ENCODE measurements at places on chromosomes 4 and X.

DNA sequence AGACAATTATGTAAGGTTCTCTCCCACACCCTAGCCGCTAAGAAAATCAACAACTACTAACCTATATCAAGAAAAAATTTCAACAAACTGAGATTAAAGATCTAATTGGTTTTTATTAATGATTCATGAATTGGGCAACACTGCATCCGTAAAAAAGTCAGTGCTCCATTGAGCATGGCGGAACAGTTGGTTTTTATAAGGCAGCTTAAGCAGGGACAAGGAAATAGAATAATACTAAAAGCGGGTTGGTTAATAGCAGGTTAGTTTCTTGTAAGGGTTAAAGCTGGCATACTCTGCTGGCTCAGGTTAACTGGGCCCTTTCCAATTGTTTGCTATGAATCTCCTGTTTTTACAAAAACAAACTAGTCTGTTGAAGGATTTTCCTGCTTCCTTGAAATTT, 202.3 kb upstream of the RASGEF1B start:
- DNase-seq, result no peak

DNA sequence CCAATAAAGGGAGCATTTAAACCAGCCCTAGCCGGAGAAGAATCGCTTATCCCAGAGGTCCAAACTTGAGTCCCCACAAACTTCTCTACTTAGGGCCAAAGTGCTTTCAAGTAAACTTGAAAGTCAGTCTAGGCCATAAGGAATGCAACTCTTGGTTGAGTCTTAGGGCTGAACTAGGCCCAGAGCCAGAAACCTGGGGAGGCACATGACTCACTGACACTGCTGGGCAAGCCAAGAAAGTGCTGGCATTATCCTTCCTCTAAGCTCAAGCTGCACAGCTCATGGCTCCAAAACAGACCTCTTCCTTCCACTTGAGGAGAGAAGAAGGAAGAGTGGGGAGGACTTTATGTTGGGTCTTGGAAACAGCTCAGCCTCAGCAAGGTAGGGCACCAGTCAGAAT, 1257.3 kb upstream of the DIAPH2 start:
- DNase-seq, result no peak

- peak; percentile 40 for DNase-seq
Measured at GRCh38 chr4:70705183-70706043, 16.4 kb upstream of the RUFY3 start.

- no peak for DNase-seq
Measured at GRCh38 chr4:15893962-15894361, 44.6 kb downstream of the FGFBP1 start.

DNA sequence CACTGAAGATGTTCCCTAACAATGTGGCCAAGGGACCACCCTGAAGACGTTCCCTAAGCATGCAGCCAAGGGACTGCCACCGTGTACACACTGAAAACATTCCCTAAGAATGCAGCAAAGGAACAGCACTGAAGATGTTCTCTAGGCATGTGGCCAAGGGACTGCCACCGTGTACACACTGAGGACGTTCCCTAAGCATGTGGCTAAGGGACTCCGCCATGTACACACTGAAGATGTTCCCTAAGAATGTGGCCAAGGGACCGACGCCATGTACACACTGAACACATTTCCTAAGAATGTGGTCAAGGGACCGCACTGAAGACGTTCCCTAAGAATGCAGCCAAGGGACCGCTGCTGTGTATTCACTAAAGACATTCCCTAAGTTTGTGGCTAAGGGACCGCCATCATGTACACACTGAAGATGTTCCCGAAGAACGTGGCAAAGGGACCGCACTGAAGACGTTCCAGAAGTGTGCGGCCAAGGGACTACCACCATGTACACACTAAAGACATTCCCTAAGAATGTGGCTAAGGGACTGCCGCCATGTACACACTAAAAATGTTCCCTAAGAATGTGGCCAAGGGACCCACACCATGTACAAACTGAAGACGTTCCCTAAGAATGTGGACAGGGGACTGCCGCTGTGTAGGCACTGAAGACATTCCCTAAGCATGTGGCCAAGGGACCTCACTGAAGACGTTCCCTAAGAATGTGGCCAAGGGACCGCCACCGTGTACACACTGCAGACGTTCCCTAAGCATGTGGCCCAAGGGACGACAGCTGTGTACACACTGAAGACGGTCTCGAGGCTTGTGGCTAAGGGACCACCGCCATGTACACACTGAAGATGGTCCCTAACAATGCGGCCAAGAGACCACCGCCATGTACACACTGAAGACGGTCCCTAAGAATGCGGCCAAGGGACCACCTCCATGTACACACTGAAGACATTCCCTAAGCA, 54.8 kb downstream of the DHRSX start:
- no peak for DNase-seq

- no peak for DNase-seq
Measured at GRCh38 chr4:187183826-187184225, 460.2 kb upstream of the FAT1 start.

- DNase-seq, result no peak
Measured at GRCh38 chr4:122747068-122747467, 14.6 kb downstream of the BBS12 start.

GRCh38 chr4:2261110-2261852, 628 bp downstream of the MXD4 start:
- peak; percentile 23 for DNase-seq

DNA sequence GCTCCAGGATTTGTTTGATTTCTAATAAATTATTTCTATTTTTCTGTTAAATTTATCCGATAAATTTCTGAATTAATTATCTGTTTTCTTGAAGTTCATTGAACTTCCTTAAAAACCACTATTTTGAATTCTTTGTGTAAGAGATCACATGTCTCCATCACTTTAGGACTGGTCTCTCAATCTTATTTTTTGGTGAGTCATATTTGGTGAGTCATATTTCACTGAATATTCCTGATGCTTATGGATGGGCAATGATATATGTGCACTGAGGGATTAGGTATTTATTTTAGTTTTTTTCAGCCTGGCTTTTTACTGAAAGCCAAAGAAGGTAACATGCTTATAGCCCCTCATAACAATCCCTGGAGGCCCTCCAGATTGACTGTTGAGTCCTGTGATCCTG, 48.5 kb upstream of the IL15 start:
- DNase-seq, result no peak

- no peak for DNase-seq
Measured at GRCh38 chrX:1313788-1314187, 22.8 kb upstream of the IL3RA start.

- no peak for DNase-seq
Measured at GRCh38 chr4:108754327-108754726, 8.5 kb downstream of the ETNPPL start.

GRCh38 chr4:76856243-76857073, 41.5 kb downstream of the SOWAHB start:
- DNase-seq, result no peak

GRCh38 chr4:183321516-183321915, 710 bp downstream of the CLDN24 start:
- DNase-seq, result no peak

DNA sequence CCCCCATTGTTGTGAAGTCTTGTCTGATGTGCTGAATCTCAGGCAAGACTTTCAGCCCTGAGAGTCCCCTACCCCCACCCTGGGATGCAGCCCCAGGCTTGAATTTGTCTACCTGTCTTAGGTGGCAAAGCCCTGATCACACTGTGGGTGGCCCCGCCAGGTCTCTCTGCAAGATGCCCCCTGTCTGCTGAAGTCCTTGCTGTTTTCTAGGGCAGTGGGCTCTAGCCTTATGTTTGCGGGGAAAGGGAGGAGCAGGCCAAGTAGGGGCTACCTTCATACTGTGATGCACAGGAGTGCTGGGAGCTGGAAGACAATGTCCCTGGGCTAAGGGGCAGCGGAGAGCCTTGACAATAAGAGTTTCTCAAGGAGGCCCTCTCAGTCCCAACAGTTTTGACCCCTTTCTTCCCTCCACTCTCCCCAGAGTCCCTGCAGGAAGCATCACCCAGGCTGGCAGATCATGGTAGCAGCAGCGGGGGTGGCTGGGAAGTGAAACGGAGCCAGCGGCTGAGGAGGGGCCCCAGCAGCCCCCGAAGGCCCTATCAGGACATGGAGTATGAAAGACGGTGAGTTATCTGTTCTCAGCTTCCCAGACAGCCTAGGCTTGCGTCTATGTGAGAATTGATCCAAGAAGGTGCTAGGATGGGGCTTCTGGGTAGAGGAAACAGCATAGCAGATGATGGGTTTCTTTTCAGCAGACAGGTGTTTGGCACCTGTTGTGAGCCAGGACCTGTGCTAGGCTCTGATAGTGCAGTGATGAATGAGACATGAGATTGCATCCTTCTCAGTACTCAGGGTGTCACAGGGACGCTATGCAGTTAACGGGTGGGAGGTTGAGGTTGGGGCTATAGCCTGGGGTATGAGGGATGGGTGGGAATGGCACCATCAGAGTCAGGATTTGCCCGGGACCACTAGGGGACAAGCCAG, 2.2 kb downstream of the RBM10 start:
- no peak for DNase-seq

GRCh38 chr4:137432446-137433311, 99.6 kb downstream of the PCDH18 start:
- DNase-seq, result no peak

GRCh38 chr4:38663801-38664705, at the start of gene KLF3:
Gene KLF3 (plus strand): TSS chr4:38664199. CDS start chr4:38680626, 16,427 bp downstream.
- peak; percentile 72 for DNase-seq

GRCh38 chr4:4256799-4257198, 8.8 kb upstream of the TMEM128 start:
- DNase-seq, result no peak

- no peak for DNase-seq
Measured at GRCh38 chrX:121032531-121032930, 14.9 kb upstream of the GLUD2 start.

- no peak for DNase-seq
Measured at GRCh38 chr4:17958181-17958580, 63.4 kb downstream of the LCORL start.

GRCh38 chr4:146311238-146311970, 97.1 kb downstream of the REELD1 start:
- no peak for DNase-seq

DNA sequence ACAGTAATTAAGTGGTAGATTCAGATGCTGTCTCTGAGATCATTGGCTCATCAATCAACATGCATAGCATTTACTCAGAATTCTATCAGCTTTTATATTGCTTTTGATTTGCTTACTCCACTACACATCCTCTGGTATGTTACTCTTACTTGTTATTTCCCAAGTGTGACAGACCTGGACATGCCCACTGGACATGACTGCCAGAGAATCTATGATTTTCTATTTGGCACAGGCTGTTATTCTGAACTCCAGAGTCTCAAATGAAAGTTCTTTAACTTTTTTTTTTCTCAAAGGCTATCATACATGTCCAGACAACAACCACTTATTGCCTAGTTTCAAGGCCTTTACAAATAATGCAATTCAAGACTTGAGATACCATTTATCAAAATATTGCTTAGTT, 116.1 kb upstream of the ARHGAP24 start:
- no peak for DNase-seq

DNA sequence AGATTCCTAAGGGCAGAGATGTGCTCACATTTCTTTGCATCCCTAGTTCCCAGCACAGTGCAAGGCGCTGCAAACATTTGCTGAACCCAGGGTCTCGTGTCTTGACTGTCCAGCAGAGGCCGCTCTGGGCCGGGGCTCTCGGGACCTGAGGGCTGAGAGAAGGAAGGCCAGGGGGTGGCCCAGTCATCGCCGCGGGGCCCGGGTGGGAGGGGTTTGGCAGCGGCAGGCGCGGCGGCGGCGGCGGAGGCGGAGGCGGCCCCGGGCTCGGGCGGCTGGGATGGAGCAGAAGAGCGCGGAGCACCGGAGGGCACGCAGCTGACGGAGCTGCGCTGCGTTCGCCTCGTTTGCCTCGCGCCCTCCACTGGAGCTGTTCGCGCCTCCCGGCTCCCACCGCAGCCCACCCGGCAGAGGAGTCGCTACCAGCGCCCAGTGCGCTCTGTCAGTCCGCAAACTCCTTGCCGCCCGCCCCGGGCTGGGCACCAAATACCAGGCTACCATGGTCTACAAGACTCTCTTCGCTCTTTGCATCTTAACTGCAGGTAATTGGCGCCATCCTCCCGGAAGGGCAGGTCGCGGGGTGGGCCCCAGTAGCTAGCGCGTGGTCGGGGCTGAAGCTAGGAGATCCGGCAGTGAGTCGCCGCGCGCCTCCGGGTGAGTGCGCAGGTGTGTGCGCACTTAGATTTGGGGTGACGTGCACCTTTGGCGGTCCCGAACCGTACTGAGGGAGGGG, at the start of gene PARM1:
TSS of gene PARM1 (plus strand) at position 285 of the 730 bp plus-strand sequence. CDS start at position 497, 212 bp downstream.
- peak; percentile 24 for DNase-seq

DNA sequence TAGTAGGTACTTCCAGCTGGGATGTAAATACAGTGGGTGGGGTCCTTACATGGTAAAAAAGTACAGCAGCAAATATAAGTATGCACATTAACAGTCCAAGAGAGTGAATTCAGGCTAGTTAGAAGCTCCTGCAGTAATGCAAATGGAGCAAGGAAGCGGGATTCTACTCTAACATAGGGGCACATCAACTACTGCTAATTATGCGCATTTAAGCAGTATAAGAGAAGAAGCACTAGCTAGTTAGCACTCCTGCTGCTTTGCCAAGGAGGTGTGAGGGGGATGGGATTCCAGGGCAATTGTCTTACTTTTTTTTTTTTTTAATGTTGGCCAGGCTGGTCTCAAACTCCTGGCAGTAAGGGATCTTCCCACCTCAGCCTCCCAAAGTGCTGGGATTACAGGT, 284.1 kb downstream of the CHIC1 start:
- no peak for DNase-seq

DNA sequence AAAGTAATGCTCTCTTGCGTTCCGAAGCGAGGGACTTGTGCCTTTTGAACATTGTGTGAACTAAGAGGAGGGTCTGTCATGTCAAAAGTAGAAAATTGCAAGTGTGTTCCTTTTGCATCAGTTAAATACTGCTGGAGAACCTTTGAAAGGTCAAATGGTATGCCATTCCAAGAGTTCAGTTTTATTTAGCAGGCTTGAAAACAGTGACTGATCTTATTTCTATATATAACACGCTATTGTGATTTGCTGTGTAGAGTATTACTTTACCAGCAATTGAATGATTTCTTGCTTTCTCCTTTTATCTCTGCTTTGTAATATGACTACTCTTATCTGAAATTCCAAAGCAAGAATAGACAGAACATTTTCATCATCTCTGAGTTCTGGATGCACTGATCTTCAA, at the start of gene TECRL:
TSS of gene TECRL (minus strand) at position 151 of the 400 bp plus-strand sequence. CDS start at position 52, 99 bp downstream.
- DNase-seq, result no peak

Measured in activated CD4-positive, alpha-beta T cell treated with anti-CD3 and anti-CD28 coated beads, Interleukin-2, amount 50 U/mL, for 24 hours (primary cell).